ENCODE measurements at places on chromosomes 4 and X.

GRCh38 chr4:149347139-149347538, 468.5 kb downstream of the IQCM start:
- DNase-seq: no peak

- no peak for DNase-seq
Observed at GRCh38 chr4:98519268-98519977, 139.0 kb downstream of the TSPAN5 start.

DNA sequence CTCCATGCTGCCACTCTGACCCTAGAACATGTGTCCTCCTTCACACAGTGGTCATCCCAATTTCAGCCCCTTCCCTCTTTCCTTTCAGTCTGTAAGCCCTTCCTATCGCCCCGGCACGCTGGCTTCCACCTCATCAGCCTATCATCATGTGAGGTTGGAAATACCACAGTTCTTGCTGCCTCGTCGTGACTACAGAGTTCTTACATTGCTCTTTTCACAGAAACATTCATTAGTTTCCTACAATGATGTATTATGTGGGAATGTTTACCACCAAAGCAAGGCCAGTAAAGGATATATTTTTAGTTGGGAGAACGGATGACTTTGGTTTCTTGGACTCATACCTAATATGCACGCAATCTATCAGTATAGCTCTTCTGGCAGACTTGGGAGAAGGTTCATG, 169.5 kb upstream of the BOD1L1 start:
- DNase-seq: no peak

DNA sequence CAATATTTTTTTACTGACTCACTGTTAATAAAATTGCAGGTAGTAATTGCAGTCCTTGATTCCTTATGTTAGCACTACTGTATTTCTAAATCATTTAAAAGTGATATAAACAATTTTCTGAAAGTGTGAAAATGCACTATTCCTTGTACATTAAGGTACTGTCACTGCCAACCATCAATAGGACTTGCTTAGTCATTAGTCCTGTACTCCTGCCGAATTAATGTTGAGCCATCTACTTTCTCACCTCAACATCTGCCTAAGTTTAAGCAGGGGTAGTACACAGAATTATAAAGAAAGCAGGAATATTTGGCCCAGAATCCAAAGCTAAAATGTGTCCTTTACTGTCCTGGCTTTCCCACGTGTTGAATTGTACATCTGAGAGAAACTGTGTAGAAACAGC, 87.0 kb upstream of the TRPC3 start:
- DNase-seq: no peak

DNA sequence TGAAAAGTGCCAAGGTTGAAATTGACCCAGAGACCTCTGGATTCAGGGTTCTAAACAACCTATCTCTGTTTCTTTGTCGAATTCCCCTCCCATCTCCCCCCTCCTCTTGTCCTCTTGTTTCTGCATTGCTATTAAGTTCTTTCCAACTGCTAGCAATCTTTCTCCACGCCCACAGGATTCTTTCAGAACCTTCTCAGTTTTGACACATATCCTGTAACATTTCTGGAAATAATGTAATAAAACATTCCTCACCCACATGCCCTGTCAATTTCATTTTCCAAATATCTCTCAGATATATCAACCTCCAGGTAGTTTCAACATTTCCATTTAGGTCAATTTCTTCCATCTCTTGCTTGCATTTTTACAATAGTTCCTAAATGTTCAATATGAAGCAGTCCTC, 1105.9 kb downstream of the ARAP2 start:
- DNase-seq: no peak

DNA sequence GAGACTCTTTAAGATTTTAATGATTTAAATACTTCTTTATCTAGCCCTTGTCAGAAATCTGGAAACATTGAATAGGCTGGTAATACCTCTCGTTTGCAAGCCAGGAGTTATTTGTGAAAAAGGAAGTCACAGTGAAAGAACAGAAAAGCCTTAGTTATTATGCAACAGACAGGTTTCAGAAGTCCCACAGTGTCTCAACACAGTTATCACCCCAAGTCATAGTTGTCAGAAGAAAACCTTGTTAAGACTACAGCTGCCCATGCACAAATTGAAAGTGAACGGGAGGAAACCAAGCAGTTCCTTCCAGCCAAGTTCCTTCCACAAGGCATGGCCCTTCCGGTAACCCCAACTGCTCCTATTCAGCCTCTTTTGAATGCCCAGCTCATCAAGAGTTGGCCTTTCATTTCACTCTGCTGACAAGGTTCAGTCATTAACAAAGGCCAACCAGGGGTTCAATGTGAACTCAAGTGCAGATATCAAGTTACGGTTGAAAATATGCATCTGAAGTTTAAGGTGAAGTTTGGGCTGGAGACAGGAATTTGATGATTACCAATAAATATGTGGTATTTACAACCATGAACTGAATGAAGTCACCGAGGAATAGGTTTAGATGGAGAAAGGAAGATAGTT, 15.6 kb downstream of the ALPK1 start:
- DNase-seq: no peak

DNA sequence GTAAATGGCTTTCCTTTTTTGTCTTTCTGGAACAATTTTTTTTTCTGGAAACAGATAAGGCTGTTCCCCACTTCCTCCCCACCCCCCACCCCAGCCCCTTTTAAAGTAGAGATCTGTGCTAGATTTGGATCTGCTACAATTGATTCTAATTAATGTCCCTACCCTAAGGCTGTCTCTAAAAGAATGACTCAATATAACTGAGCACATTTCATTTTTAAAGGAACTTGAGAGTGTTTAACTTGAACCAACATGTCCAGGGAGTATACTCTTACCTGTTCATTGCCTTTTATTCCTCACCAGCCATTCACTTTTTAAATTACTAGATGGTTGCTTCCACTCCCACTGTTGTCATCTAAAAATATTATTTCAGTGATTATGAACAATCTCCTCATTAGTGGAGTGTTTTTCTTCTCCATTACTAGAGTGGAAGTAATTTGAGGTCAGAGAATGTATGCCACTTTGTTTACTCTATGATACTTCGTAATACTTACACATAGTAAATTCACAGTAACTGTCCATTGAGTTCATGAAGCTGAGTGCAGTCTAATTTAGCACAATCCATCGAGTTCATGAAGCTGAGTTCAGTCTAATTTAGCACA, 14.1 kb upstream of the CNOT6L start:
- no peak for DNase-seq

DNA sequence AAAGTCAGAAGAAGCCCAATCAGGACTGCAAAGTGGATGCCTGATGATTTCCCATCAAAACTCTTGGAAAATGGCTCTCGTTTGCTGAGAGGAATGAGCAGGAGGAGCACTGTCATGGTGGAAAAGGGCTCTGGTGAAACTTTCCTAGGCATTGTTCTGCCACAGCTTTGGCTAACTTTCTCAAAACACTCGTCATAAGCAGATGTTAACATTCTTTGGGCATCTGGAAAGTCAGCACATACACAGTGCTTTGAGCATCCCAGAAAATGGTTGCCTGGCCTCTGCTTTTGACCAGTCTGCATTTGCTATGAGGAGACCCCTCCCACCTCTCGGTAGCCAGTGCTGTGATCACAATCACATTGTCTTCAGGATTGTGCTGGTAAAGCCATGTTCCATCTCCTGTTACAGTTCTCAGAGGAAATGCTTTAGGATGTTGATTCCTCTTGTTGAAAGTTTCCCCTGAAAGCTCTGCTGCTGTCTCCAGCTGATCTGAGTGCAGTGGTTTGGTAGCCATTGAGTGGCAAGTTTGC, 25.2 kb upstream of the TBC1D14 start:
- no peak for DNase-seq

GRCh38 chrX:24890677-24891076, 125.1 kb downstream of the ARX start:
- DNase-seq: no peak

DNA sequence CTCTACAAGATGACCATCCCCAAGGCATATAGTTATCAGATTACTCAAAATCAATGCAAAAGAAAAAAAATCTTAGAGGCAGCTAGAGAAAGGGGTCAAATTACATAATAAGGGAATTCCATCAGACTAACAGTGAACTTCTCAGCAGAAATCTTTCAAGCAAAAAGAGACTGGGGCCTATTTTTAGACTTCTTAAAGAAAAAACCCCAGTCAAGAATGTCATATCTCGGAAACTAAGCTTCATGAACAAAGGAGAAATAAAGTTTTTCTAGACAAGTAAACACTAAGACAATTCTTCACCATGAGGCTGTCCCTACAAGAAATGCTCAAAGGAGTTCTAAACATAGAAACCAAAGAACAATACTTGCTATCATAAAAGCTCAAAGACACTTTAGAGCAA, 51.7 kb downstream of the RAB28 start:
- DNase-seq: no peak

DNA sequence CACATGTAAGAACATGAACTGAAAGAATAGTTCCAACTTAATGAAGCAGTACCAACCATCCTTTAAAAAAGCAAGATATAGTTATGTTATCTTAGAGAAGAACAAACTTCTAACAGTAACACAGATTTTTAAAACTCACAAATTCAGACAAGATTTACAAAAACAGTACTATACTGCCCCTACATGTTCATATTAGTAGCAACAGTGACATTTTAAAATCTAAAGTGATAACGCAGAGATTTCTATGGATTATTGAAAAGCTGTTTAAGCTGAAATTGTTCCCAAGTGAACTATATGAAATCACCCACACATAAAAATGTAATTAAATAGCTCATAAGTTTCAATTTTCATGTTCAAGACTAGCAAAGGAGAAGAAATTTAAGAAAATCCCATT, 166.0 kb downstream of the FBXW7 start:
- DNase-seq: no peak

DNA sequence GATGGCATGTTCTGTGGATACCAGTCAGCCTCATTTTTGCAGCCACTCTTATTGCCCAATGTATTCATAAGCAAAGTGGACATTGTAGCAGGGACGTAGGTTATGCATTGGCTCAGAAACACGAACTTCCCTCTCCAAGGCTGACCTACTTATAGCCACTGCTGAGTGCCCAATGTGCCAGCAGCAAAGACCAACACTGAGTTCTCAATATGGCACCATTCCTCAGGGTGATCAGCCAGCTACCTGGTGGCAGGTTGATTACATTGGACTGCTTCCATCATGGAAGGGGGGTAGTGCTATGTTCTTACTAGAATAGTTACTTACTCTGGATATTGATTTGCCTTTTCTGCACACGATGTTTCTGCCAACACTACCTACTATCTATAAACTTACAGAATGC, 306.9 kb downstream of the KCNIP4 start:
- no peak for DNase-seq

GRCh38 chrX:20139966-20140365, 1.7 kb downstream of the EIF1AX start:
- no peak for DNase-seq

- DNase-seq: no peak
Observed at GRCh38 chr4:4269856-4270255, 20.1 kb downstream of the LYAR start.

DNA sequence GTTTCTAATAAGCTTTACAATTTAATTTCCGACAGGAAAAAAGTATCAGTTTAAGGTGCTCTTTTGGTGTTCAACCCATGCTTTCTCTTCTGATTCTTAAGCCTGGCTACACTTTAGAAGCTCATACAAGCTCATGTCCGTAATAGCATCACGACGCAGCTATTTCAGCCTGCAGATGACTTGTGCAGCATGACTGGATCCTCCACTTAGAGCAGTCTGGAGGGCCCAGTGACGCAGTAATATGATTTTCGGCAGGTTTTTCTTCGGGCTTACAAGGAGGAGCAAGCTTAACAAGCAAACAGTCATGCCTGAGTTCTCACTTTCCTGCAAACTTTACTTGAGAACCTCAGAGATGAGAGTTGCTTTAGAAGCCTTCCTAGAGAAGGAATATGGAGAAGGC, 85.3 kb upstream of the MAML3 start:
- DNase-seq: no peak

DNA sequence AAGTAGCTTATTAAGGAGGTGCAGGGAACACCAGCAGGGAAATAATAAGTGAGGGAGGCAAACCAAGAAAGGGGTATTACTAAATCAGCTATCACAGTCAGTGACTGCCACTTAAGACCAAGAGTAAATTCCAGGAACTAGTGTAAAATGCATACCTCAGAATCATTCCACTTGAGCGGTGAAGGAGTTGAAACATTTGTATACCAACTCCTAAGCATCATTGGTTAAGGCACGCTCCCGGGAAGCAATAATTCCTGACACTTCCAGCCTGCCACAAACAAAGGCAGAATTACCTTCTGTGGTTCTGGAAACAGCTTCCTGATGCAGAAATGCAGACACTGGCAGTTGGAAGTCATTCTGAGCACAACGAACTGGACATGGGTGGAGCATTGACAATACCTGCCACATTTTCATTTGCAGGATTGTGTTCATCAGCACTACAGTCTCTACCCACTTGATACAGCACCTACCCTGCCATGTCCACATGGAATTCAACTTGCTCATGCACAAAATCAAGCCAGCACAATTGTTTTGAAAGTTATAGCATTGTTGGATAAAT, 82.1 kb downstream of the PPP1R2C start:
- DNase-seq: no peak

DNA sequence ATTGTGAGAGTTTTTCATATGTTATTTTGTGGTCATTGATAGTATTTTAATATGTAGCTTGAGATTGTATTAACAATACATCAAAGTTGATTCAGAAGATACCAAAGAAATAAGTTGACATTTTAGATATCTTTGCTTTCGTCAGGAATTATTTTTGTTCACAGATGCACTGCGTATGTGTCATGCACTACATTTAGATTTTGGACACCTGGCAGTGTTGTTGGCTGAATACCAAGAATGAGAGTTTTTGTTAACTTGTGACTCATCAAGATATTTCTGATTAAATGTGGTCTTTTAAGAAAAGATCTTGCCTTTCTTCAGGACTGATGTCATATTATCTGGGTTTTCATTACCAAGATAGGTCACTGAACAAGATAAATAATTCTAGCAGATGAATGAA, 633.4 kb downstream of the CENPC start:
- DNase-seq: no peak

- no peak for DNase-seq
Observed at GRCh38 chrX:53580742-53581504, 105.6 kb downstream of the HUWE1 start.

GRCh38 chr4:10384974-10385373, 72.3 kb downstream of the ZNF518B start:
- DNase-seq: no peak

- DNase-seq: no peak
Observed at GRCh38 chr4:12679217-12679616, 804.9 kb downstream of the RAB28 start.

- DNase-seq: peak; percentile 77
Observed at GRCh38 chr4:15149839-15150592, 147.7 kb downstream of the CPEB2 start.

DNA sequence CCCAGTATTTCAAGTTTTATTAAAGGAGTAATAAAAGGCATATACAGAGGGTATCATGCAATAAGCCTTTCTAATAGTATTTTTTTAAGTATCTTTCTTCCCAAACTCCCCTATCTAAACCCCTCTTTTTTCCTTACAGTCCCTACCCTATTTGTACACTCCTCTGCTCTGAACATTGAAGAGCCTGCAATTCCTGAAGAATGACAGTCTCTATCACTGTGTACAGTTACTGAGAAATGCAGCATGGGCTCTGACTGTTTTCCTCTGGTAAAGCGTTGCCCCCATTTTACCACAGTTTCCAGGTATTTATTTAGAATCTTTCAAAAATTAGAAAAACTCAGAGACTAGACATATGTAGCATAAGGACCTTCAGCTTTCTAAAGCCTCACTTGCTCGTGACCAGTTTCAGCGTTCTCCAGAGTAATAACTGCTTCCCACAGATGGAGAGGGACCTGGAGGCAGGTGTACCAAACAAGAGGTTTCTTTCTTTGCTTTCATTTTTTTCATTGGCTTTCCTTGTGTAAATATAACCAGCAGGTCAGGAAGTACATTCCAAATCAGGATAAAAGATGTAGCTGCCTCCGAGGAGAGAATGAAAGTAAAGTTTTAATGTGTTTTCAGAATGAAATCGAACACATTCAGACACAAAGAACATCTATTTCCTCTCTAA, 230.8 kb downstream of the CFAP299 start:
- DNase-seq: no peak

Measured in breast epithelium (tissue), 4 donors.